GOT3 (cell line): ENCODE measurements at places on chromosomes 2 and 18.

- DNase-seq: no peak
Observed at GRCh38 chr2:163205589-163206254, 367.2 kb upstream of the KCNH7 start.

GRCh38 chr2:191488135-191488534 is 189.8 kb upstream of the NABP1 start:
- DNase-seq: no peak

- DNase-seq: no peak
Observed at GRCh38 chr2:216985658-216986141, 125.8 kb upstream of the TNP1 start.

GRCh38 chr2:220374282-220374681 is 746.9 kb downstream of the SLC4A3 start:
- DNase-seq: no peak

GRCh38 chr2:46984040-46984439 is 68.4 kb upstream of the MCFD2 start:
- no peak for DNase-seq

GRCh38 chr18:4445902-4446301 is 9.2 kb downstream of the DLGAP1 start:
- DNase-seq: no peak

DNA sequence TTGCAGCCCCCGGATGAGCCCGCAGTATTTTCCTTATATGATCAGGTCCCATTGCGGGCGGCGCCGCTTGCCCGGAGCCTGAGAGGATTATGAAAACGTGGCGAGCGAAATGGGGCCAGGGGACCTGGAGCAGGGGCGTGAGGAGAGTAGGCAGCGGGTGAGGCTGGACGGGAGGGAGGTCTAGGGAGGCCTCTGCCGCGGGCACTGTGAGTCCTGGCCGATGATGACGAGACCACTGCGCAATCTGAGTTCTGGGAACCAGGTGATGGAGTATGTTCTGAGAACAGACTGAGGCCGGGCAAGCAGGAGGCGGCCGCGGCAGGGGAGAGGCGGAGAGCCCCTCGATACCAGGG is 790 bp upstream of the ACAA2 start:
- DNase-seq: no peak

DNA sequence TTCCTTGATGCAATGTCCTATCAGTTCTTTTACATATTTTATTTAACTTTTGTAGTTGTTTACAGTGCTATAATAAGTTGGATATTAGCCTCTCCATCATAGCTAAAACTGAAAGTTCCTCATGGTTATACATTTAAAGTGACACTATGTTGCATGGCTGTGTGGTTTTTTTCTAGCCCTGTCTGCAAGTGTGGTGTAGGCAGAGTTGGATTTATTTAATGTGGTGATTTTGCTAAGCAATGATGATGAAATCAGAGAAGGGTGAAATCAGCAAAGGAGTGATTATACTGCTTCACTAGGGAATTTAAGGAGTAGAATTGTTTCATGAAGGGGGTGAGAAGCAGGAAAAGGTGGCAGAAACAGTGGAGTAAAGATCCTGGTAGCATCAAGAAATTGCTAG is 18.3 kb upstream of the ENOSF1 start:
- no peak for DNase-seq

DNA sequence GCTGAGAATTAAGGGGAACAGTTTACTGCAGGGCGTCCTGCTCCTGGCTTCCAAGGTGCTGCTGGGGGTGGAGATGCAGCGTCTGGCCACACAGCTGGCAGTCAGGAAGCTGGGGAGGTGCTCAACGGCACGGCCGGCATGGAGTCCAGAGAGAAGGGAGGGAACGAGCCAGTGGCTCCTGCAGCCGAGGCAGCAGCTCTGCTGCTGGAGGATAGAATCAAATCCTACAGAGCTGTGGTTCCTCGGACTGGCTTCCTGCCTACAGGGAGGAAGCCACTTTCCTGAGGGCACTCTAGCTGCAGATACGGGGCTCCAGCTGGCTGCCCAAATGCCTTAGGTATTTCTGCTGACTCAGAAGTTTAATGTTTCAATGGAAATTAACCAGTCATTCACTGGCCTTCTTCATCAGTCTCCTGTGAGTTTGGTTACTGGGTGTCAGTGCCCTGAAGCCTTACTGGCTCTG is 266.3 kb downstream of the TWIST2 start:
- no peak for DNase-seq
